ENCODE measurements at places on chromosomes 11 and 22. TPM values are rescaled to one million over a fixed set of nuclear protein-coding genes. Genes with fewer than 3 reads are reported as not detected.

C22orf42 gene
- 0.25 TPM for polyA plus RNA-seq

MAPK8IP1 gene
- polyA plus RNA-seq, result 32.4 TPM

PRRG4 gene
- polyA plus RNA-seq, result 0.50 TPM

CABP4 gene
- not detected for polyA plus RNA-seq

APOBEC3F gene
- polyA plus RNA-seq, result 4.0 TPM

OR5B2 gene
- polyA plus RNA-seq, result 0.06 TPM

PRG3 gene
- not detected for polyA plus RNA-seq

MMP13 gene
- not detected for polyA plus RNA-seq

CAT gene
- 7.3 TPM for polyA plus RNA-seq

CNTF gene
- 0.33 TPM for polyA plus RNA-seq

EFCAB6 gene
- 0.32 TPM for polyA plus RNA-seq

UPK3A gene
- 2.4 TPM for polyA plus RNA-seq

MRGPRE gene
- not detected for polyA plus RNA-seq

CEP164 gene
- 10.5 TPM for polyA plus RNA-seq

C22orf31 gene
- not detected for polyA plus RNA-seq

GGT1 gene
- 29.2 TPM for polyA plus RNA-seq

PTH gene
- not detected for polyA plus RNA-seq

APOL6 gene
- polyA plus RNA-seq, result 0.06 TPM

CDC45 gene
- 40.0 TPM for polyA plus RNA-seq

CRYBB3 gene
- polyA plus RNA-seq, result 0.44 TPM

OR6A2 gene
- polyA plus RNA-seq, result 0.14 TPM

IGLL5 gene
- not detected for polyA plus RNA-seq

FUT4 gene
- polyA plus RNA-seq, result 2.6 TPM
